ENCODE measurements at places on chromosomes 5 and 9.

GRCh38 chr5:148840531-148840930 lies 14.1 kb downstream of the ADRB2 start:
- DNase-seq: no peak

DNA sequence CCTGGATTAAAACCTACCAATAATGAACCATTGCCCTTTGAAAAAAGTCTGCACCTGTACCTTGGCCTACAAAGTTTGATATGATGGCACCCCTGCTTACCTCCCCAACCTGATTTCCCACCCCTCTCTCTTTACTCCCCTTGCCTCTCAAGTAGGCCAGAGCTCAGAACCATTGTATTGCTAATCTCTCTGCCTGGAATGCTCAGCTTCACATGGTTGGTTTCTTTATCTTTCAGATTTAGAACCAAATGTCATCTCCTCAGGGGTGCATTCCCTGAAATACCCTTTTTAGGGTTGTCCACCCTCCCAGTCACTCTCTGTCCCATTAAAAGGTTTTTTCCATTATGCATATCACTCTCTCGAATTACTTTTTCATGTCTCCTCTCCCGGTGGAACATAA lies 116.6 kb upstream of the VCAN start:
- DNase-seq: no peak

- no peak for DNase-seq
Measured at GRCh38 chr5:96235008-96235910, 197.8 kb downstream of the PCSK1 start.

GRCh38 chr5:4518903-4519672 lies 621.0 kb upstream of the ADAMTS16 start:
- DNase-seq: no peak
